ENCODE measurements at places on chromosomes 11 and 22. TPM values are rescaled to one million over a fixed set of nuclear protein-coding genes. Genes with fewer than 3 reads are reported as not detected.
A peak's percentile ranks its signal among the peaks of the same experiment; 100 is the strongest.

OR52N4 gene
- total RNA-seq = not detected

PCF11 gene
- 35.3 TPM for total RNA-seq

- no peak for DNase-seq
These were observed 20.7 kb downstream of the IFITM10 start for GRCh38 chr11:1729692-1730011.

- DNase-seq = peak; percentile 68
These were observed 102.6 kb downstream of the RELT start for GRCh38 chr11:73478737-73479347.

DNA sequence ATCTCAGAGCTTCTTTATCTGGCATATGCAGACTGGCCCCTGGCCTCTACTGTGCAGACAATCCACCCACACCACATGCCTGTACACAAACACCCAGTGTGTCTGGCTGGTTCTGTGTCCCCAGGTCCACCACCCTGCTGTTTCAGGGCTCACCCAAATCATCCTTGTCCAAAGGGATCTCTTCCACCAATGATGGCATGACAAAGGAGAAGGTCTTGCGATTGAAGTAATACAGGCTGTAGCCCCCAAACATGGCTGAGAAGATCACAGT, 1.7 kb downstream of the SLC37A4 start:
- no peak for DNase-seq

DNA sequence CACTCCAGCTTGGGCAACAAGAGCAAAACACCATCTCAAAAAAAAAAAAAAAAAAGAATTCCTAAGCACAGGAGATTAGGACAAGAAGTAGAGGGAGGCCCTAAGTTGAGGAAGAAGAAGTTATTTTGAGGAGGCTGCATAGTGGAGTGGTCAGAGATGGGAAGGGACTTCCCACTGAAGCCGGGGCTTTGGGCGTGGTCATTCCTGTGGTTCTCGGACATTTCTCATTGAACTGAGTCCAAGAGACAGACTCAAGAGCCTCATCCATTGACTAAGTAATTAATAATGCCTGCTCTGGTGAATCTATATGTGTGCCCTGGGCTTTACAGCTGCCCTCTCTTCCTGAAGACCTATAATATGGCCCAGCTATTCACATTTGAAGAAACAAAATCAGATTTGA, 53.2 kb upstream of the FTH1 start:
- peak; percentile 31 for DNase-seq

DNA sequence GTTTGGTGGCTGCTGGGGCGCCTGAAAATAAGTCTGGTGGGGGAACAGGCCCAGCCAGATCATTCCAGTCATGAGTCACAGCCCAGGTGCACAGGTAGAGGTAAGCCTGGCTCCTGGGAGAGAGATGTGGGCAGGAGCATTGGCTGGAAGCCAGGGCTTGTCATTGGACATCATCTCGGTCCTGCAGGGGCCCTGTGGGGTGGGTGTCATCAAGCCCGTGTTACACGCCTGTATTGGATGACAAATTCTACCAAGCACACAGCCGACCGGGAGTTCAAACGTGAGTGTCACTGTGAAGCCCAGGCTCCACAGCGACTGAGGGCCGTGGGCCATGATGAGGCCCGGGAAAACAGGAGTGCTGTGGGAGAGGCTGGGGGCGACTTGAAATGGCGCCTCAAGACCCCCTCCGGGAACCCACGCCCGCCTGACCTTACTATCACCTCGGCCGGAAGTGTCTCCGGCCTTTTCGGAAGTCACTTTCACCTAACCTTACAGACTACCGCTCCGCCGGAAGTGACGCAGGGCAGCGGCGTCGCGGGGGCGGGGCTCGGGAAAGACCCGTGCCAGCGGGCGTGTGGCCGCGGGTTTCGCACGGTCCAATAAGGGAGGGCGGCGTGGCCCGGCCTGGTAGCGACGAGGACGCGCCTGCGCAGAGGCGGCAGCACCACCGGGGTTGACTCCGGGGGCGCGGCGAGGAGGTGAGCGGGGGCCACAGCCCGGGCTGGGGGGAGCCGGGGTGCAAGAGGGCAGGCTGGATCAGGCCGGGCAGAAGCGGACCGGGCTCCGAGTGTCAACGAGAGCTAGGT, at the start of gene FKBP2:
Gene FKBP2, plus strand, starts transcription at position 661 of the 806 bp plus-strand sequence. CDS start 1,293 bp downstream, outside the sequence.
- DNase-seq = peak; percentile 89

DNA sequence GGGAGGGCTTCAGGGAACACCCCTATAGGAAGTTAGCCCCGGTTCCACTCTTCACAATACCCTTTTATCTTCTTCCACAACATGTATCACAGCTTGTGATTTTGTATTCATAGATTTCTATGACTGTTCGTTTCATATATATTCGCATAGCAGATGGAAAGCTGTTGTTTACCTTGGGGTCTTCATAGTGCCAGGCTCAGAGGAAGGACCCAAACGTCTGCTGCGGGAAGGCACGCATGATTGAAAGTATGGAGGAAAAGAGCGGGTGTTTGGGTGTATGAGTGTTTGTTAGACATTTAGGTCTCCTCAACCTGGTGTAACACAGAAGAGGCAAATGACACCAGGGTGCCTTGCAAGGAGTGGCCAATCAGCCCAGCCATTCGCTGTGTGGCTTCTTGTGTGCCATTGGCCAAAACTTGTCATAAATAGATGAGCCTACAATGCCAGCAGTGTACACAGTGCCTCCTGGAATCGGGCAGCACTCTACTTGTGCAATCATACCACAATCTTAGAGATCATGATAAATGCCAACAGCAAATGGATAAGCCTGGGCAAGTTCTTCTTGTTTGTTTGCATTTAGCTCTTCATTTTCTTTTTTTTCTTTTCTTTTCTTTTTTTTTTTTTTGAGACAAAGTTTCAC, 10.9 kb upstream of the ADA2 start:
- no peak for DNase-seq

DNA sequence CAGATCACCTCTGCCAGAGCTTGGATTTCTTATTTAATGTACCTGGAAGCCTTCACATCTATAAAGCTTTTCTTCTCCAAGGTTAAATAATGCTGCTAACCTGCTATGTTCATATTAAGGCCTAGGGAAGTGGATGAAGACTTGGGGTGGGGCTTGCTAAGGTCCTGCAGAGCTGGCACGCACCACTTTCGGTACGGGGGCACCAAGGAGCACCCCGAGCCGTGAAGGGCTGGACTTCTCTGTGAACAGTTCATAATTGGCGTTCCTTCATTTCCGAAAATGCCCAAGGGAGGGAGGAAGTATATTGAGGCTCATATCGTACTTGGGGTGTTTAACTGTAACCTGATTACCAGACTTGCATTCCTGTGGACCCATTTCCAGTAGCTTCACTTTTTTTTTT, 59.6 kb downstream of the ST14 start:
- DNase-seq = no peak

DNA sequence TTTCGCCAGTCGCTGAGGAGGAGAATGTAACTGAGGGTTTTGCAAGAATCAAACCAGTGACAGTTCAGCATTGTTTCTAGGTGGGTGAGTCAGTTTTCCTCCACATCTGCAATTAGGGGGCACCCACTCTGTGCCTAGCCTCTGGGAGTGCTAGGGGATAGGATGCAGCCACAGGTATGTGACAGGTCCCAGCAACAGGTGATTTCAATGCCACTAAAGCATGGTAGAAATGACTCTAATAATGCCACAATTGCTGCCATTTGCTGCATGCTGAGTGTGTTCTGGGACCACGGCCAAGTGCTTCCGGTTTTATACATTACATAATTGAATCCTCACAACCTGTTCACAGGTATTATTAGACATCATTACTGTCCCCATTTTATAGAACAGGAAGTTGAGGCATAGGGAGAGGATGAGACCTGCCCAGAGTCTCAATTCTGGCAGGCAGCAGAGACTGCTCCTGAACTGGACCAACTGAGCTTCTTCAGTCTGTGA, 556 bp downstream of the CRYBB2 start:
- DNase-seq = no peak

DNA sequence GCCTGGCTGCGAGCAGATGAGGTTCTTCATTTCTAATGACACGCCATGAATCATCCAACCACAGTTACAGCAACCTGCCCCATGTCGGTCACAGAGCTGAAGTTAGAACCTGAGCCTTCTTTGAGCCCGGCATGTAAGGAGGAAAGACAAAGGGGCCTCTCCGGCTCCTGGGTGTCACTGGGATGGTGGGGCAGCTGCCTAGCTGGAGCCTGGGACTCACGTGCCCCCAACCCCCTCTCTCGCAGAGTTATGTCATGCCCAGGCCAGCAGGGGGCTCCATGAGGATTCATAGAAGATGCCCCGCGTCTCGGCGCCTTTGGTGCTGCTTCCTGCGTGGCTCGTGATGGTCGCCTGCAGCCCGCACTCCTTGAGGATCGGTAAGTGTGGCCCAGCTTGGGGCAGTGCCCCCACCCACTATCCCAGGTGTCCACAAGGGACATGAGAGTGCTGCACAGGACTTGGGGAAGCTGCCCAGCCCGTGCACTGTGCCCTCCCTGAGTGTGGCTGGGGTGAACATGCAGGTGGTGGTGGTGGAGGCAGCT, 148.5 kb downstream of the GRIK4 start:
- DNase-seq = peak; percentile 9

GRCh38 chr11:106127604-106128003, 50.1 kb downstream of the AASDHPPT start:
- DNase-seq = no peak

Measured in A172 (cell line).